Neural crest cell (in vitro differentiated cells): ENCODE measurements at places on chromosomes 11 and 22.

DNA sequence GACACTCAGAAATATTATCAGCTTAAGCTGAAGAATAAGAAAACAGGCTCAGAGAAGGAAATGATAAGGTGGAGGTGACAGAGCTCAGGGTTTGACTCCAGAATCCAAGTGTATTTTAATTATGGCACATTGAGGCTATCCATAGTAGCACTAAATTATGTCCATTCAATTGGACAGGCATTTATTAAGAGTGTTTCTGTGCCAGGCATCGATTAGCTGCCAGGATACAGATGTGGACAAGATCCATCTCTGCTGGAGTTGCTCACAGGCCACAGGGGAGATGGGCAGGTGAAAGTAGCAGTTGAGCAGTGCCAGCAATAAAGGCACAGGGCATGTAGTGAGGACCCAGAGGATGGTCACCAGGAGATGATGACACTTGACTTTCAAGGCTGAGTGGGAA lies 592.5 kb downstream of the INSC start:
- DNase-seq: no peak

- DNase-seq: peak; percentile 93
Measured at GRCh38 chr11:134223836-134224709, at the start of the genes NCAPD3 and VPS26B. TSS of gene NCAPD3 (minus strand) at chr11:134223967. CDS start at chr11:134223926, 41 bp downstream. TSS of gene VPS26B (plus strand) at chr11:134224671. CDS start at chr11:134225123, 452 bp downstream.

DNA sequence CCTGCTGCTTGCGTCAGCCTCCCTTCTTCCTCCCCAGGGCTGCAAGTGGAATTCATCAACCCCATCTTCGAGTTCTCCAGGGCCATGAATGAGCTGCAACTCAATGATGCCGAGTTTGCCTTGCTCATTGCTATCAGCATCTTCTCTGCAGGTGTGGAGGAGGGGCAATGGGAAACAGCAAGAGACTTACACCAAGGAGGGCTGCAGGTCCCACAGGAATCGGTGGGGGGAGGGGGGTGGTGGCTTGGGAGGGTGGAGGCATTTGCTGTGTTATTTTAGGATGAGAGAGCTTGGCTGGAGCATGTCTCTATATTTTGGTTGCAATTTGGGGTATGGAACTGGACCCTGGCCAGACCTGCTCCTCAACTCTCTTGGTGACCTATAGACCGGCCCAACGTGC lies 2.1 kb upstream of the MADD start:
- no peak for DNase-seq

DNA sequence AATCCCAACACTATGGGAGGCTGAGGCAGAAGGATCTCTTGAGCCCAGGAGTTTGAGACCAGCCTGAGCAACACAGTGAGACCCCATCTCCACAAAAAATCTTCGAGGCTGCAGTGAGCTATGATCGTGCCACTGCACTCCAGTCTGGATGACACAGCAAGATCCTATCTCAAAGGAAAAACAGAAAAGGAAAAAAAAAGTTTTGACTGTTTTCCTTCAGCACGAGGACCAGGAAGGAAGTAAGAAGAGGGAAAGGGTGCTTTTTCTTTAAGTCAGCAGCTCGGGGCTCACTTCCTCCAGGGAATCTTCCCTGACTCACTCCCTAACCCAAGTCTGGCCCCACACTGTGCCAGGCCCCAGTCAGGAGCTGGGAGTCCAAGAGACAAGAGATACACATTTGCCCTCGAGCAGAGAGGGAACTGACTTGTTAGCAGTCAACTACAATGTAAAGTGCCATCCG lies 14.2 kb downstream of the ARRB1 start:
- no peak for DNase-seq

- no peak for DNase-seq
Measured at GRCh38 chr11:46247659-46248058, 29.8 kb upstream of the CREB3L1 start.

DNA sequence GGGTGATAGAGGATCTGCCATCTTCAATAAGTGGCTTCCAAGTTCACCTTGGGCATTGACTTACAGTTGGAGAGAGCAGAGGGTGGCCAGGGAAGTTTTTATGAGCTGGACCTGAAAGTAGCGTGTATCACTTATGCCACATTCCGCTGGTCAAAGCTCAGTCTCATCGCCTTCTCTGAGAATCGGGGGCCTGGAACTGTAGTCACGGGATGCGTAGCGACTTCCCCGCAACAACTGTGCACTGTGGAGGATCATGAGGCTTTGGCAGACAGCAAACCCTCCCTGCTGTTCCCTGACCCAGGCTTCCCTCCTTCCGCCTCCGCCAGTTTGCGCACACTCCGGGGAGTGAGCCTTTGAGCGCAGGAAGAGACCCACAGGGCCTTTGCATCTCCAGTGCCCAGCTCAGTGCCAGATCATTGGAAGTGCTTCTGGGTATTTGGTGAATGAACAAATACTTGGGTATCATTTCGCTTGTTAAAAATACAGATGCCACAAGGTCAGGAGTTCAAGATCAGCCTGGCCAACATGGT lies 95.5 kb downstream of the CEP164 start:
- no peak for DNase-seq

- no peak for DNase-seq
Measured at GRCh38 chr11:44186321-44186930, 90.9 kb downstream of the EXT2 start.

DNA sequence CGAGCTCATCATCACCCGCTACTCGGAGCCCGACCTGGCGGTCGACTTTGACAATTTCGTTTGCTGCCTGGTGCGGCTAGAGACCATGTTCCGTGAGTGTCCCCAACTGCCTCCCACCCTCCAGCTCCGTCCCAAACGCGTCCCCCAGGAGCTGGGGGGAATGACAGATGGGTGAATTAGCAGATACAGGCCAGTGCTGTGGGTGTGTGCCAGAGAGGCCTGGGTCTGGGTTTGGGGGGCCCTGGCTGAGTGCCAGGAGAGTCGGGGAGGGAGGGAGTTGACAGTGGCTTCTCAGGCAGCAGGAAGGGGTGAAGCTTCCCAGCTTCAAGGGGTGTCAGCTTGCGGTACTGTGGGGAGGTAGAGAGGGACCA lies 28.6 kb downstream of the CAPN1 start:
- DNase-seq: no peak

DNA sequence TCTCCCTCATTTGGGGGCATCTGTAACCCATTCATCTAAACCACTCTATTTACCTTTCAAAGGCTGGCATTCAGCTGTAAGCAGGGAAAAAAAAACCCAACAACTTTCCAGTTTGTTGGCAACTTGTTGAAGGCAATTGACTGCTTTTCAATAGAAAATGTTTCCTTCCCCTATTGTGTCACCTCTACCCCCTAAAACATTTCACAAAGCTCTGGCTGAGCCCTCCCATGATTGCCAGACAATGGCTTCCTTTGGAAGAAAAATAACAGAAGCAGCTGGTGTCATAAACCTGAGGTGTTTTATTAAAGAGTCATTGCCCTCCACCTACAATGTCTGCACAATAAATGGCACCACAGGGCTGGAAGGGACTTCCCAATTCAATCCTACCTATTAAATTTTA lies 22.1 kb upstream of the PSMA1 start:
- DNase-seq: no peak

GRCh38 chr22:27269751-27270543 lies 531.6 kb downstream of the MN1 start:
- no peak for DNase-seq

DNA sequence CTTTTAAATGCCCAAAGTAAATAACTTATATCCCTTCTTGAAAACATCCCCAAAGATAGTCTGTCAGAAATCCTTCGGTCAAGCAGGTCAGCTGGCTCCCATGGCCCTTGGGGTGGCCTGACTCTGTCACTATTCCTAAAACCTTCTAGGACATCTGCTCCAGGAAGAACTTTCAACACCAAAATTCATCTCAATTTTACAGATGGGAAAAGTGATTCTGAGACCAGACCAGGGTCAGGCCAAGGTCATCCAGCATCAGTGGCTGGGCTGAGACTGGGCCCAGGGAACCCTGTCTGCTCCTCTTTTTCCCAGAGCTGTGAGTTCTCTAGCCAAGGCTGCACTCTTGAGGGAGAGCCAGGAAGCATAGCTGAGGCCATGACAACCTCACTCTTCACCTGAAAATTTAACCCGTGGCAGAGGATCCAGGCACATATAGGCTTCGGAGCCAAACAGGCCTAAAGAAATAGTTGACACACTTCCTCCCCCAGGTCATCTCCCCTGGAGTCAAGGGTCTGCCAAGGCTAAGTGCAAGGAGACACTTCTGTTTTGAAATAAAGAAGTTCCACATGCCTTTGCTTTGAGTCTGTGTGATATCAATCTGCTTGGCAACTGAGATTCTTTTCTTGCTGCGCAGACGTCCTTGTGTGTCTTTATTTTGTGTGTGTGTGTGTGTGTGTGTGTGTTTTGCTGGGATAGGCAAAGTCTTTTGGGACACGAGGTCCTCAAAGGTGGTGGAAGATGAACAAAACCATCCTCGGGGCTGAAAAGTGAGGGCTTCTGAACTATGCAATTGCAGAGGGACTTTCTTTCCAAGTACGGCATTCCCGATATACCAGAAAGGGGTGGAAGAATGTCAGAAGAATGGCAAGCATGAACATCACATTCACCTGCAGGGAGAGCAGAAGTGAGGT lies 16.8 kb upstream of the PRG2 start:
- DNase-seq: no peak

DNA sequence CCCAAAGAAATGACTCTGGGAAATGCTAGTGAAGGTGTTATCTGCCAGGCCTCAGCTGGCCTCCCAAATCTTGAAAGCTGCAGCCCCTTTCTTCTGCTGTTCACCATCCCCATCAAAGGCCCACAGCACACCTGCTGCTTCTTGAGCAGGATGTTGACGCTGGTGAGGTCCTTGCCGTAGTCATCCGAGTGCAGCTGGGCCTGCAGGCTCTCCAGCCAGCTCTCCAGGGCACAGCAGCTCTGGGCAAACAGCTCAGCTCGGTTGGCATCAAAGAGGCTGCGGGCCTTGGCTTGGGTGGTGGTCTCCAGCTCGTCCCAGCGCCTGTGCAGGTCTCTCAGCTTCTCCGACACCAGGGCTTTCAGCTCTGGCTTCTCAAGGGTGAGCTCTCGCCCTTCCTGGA lies 18.5 kb upstream of the RBM4B start:
- no peak for DNase-seq

DNA sequence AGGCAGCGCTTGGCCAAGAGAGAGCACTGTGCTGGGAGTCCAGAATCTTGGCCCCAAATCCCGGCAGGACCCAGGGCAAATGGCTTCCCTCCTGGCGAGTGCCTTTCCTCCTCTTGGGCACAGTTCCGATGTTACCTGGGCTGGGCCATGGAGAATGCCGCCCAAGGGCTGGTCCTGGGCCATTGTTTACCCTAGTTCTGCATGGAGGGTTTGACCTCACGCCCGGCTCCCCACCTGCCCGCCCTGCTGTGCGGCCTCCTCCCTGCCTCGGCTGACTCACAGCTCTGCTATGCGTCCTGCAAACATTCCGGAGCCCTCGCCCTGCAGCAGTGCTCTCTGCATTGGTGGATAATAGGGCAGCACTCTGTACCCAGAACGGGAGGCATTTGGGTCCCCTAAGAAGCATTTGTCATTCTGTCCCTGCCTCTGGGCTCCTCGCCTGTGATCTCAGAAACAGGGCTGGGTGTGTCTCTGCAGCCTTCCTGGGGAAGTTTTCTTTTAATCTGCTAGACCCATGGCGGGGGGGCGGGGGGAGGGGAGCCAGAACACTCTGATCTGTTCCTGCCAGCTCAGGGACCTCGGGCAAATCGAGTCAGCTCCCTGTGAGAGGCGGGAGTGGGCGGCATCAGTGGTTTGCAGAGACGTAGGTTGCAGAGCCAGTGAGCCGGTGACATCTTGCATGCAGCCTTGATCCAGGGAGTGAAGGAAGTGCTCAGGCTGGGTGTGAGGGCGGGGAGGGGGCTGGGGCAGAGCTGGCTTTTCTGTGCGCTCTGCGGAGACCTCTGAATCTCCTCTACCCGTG lies 32.9 kb upstream of the SMIM38 start:
- no peak for DNase-seq

DNA sequence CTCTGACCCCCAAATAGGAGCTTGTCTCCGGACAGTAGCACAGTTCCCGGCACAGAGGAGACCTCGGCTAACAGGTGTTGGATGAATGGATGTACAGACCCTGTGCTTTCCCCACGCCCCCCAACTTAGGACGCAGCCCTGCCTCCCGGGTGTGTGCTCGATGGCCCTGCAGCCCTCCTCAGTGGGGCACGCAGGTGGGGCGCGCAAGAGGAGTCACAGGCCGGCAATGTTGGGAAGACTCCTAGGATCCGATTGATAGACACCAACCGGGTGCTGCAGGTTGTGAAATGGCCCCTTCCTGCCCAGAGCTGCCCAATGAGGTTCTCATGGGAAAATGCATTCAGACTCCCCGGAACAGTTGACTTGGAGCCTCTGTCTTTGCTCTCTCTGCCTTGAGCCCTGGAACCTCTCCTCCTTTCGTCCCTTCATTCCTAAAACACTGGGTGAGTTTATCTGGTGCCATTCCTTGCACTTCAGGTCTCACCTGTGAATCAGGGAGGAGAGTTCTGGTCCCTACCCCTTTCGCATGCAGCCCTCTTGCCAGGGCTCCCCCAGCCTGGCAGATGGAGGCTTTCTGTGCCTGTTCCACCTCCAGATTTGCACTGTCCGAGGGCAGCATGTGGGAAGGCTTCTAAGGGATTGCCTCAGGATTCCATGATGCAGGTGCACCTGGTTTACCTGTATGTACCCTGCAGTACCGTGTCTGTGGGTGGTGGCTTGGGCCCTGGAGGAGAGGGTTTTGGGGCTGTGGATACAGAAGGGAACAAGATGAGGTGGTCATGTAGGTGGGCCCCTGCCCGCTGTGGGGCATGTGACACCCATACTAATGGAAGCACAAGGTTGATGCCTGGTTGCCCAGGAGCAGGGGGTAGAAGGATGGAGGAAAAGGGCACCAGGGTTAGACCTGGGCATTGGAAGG lies 1.2 kb downstream of the MICALL1 start:
- DNase-seq: no peak

DNA sequence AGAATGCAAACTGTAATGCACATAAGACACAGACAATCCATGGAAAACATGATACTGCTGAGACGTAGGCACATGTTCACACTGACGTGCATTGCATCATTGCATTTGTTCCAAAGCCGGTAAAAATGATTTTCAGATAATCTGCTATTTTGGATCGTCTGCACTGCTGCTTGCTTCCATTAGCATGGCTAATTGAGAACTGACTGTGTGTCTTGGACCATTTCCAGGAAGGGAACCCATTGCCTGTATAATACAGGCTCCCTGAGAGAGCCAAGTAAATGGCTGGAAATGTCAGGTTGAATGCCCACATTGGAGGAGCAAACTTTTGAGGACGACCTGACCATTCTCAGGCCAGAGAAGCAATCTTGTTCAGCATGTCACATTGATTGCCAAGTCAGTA lies 304.8 kb downstream of the ST3GAL4 start:
- DNase-seq: no peak

DNA sequence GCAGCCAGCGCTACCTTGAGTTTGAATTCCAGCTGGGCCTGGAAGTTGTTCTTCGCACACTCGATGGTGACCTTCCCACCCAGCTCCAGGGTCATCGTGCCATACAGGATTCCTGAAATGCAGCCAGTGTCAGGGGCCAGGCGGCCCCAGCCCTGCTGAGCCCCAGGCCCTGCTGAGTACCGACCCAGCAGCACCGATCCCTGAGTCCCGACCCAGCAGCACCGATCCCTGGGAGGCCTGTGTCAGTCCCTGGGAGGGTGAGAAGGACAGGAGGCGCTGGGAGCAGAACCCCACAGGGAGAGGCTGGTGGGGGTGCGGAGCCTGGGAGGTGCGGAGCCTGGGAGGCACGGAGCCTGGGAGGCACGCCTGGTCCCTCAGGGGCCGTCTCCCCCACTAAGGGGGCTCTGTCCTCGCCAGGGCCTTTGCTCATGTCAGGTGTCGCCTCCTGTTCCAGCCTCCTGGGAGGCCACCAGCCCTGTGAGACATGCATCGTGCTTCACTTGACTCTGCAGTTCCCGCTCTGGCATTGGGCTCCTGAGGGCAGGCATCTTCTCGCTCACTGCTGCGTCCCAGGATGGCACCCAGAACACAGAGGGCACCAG lies 37.1 kb upstream of the CARS1 start:
- DNase-seq: no peak
